ENCODE measurements at places on chromosomes 2 and 18.

GRCh38 chr2:218567797-218568189 is 358 bp downstream of the USP37 start:
- no peak for DNase-seq

DNA sequence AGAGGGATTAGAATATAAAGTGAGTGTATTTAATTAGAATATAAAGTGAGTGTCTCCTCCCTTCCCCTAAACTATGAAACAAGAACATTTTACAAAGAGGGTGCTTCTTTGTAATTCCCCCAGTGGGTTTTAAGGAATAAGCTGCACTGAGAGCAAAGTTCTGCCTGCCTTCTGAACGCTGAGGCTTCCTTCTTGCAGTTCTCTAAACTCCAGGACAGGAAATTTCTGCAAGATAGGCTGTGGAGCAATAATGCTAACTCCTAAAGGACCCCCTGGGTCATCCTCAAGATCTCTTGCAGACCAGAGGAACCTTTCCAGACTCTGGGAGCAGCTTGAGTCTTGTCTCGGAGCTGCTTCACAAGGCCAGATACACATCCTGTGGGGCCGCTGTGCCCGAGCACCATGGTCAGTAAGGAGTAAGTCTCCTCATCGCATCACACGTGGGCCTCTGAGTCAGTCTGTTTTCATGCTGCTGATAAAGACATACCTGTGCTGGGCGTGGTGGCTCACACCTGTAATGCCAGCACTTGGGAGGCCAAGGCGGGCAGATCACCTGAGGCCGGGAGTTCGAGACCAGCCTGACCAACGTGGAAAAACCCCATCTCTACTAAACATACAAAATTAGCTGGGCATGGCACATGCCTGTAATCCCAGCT is 87.5 kb upstream of the KCNE4 start:
- DNase-seq, result no peak

DNA sequence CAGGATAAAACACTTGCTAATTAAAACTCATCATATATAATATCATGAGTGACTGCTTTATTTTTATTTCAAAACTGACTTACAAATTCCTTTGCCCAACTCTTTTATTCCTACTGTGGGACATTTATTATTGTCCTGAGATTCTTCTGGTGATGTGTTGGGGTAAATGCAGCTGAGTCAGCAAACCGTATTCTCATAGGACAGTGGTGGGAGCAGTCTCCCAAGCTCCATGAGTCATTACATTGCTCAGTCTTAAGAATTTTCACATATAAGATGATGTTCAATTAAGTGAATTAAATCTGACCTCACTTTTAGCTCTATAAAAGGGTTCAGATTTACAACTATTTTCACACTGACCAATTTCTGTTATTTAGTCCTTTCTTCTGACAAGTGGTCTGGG is 1530.7 kb downstream of the LRP1B start:
- DNase-seq, result no peak

- no peak for DNase-seq
These were observed 223.4 kb downstream of the WDPCP start for GRCh38 chr2:63364866-63365265.

DNA sequence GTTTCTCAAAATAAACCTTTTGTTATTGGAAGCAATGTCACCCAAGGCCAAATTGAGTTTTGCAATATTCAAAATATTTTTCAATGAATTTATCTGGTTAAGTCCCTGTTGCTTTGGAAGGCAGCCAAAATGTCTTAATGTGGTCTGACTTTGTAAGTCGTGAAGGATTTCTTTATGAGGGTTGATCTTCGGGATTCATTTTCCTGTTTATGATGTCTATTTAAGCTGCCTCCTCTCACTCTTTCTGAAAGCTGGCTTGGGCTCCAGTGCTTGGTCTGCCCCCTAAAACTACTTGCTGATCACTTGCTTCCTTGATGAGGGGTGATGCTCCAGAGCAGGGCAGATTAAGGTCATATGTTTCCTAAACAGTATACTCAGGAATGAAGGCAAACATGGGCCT is 141.1 kb downstream of the ANTXR1 start:
- no peak for DNase-seq

DNA sequence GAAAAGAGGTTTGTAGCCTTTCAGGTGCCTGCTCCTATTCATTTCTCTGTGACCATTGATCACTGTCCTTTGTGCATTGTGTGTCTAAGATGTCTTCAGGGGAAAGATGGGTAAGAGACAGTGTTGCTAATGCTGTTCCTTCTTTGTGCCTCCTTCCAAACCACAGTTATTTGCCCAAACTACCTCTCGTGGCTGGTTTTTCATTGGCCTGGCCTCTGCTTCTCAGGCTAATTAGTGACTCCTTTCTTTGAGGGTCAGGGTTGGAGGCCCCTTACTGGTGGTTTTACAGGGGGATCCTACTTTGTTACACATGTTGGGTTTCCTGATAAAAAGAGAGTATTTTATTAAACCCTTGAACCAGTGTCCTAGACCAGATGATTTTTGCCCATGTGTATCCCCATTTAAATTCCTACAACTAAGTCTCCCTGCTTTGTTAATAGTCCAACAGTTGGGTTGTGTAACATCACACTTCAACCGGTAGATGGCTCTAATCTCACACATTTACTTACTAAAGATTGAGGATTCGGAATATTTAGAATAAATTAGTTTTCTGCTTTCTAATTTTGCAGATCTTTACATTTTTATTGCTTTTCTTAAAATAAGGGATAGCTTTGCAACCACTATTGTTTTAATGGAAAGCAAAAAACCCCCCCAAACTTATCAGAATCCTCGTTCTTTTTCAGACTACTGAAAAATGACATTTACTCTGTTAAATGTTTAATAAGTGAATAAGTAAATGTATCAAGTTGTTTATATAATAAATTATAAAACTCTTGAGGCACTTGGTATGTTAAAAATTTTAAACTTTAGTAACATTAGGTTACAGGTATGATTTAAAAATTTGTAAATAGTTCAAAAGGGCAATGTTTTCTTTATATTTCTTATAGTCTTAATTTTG is 2.4 kb downstream of the MARS2 start:
- DNase-seq, result no peak

GRCh38 chr18:49135877-49136276 is 185.1 kb upstream of the SMAD7 start:
- no peak for DNase-seq

DNA sequence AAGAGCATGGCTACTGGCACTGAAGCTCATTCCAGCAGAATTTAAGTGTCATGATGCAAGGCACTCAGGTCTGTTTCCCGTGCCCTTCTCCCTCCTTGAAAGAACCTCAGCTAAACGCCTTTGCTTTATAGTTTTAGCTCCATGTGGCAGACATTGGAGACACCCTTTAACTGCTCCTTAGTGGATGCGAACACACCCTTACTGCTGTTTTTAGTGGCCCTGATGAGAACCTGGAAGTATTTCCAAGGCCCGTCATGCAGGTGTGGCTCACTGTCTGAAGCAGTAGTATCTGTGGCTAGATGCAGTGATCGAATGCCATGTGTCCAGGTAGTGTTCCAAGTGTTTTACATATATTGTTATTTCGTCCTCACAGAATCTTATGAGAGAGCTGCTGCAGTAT is 28.3 kb downstream of the KIF5C start:
- DNase-seq, result no peak

DNA sequence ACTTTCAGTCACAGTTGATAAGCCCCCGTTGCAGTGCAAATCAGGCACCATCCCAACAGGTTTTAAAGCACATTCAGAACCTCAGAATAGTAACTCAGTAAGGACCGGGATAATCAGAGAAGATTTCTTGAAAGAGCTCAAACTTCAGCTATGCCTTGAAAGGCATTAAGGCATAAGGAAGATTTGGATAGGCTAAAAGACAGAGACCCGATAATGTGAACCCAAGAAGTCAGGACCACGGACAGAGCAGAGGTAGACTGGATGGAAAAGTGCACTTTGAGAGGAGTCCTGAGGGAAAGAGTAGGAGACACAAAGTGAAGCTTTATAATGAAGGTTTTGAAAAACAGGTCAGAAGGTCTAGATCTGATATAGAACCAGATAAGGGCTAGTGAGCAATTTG is 36.9 kb upstream of the KLF7 start:
- DNase-seq, result no peak

GRCh38 chr18:62370366-62370765 is 45.3 kb downstream of the TNFRSF11A start:
- no peak for DNase-seq

DNA sequence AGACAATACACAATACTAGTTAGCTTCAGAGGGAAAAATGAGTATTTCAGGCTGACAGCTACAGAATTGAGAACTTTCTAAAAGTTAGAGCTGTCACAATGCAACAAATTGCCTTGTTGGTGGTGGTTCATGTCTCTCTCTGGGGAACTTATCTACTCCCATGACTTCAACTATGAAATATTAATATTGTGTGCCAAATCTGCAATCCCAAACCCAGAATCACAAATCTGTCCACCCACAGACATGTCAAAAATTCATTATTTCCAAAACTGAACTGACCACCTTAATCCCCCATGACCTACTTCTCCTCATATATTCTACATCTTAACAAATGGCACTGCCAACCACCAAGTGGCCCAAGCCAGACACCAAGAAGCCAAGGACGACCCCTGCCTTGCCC is 143.5 kb downstream of the TCF4 start:
- no peak for DNase-seq

- no peak for DNase-seq
These were observed 110.9 kb upstream of the FAM98A start for GRCh38 chr2:33709951-33710350.

GRCh38 chr18:72171596-72171995 is 372.5 kb downstream of the CBLN2 start:
- DNase-seq, result no peak

DNA sequence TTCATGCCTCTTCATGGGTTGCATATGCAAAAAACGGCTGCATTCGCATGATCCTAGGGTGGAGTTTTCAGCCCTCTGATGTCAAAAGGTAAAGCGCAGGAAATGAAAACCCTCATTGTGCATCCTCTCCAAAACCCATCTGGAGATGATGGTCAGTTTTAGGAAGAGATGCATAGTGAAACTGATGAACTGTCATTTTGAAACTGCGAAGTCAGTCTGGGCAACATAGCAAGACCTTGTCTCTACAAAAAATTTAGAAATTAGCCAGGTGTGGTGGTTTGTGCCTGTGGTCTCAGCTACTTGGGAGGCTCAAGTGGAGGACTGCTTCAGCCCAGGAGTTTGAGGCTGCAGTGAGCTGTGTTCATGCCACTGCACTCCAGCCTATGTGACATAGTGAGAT is 2.5 kb upstream of the TTLL4 start:
- no peak for DNase-seq

- DNase-seq, result peak; percentile 71
These were observed 87.3 kb downstream of the SH3RF3 start for GRCh38 chr2:109216332-109216731.

DNA sequence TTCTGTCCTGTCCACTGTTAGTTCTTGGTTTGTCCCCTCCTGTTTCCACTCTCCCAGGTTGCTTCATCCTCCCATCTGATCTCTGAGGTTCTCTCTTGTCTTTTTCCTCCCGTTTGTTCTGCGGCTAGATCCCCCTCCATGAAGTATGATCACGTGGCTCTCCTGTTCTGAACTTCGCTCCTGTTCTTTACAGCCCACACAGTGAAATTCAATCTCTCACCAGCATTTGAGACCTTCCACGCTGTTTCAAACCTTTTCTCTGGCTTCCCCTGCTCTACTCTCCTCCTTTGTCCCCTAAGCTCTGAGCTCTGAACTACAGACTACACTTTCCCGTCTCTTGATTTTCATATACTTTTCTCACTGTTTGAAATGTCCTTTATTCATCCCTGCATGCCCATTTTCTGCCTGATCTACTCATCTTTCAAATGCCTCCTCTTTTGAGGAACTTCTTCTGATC is 83.5 kb downstream of the OSBPL6 start:
- no peak for DNase-seq

GRCh38 chr18:57585855-57586250 is 649 bp downstream of the FECH start:
- no peak for DNase-seq

- no peak for DNase-seq
These were observed 18.0 kb downstream of the RMC1 start for GRCh38 chr18:23521271-23521670.

GRCh38 chr2:120403676-120404075 is 57.7 kb downstream of the INHBB start:
- DNase-seq, result no peak

DNA sequence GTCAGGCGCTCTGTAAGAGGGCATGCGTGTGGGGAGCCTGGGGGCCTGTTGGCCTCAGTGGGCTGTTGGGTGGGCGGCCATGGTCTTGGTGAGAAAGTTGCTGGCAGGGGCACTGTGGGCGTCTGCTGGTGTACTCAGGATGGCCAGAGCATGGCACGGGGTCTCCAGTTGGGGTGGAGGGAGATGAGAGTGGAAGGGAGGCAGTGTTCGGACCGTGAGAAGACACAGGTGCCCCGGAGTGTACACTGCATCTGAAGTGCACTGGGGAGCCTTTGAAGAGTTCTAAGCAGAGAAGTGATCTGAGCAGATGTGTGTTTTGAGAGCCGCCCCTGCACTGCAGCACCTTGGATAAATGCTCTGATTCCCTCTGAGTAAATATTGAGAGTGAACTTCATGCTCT is 150.8 kb downstream of the LDLRAD4 start:
- DNase-seq, result peak; percentile 44

DNA sequence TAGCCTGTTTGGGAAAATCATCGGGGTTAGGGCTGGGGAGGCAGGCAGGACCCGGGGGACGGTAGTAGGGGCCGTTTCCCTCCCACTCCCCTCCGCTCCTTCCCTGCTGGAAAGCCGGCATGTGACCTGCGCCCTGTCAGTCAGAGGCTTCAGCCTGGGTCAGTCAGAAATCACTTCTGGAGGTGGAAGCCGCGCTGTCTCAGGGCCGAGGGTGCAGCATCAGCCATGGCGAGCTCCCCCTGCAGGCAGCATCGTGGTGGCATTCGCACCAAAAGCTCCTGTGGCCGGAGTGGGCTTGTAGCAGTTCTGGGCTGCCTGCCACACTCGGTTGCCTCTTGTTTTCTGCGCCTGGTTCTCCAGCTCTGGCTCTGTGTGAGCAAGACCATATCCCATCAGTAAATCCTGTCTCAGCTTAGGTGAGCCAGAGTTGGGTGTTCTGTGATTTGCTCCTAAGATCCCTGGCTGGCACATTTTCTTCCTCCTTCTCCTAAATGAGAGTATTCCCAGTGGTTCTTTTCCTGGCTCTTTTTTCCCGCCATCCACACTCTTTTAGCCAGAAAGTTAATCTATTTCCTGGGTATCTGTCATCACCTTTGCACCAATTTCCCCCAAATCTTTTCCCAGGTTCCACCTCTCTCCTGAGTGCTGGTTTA is 123.9 kb upstream of the CD302 start:
- DNase-seq, result peak; percentile 90

DNA sequence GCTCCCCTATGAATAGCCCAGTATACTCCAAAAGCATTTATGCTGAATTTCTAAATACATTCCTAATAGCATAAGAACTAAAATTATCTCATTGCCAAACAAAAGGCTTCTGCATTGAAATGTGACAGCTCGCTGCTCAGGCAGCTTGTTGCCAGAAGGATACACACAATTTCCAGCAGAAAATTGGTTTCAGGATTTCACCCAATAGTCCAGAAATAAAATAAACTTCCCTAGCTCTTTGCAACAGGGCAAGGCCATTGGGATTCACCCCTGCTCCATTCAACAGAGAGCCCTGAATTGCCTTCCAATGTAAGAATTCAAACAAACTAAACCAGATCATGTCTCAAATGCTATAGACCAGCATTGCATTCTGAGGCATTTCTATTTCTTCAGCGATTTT is 70.7 kb downstream of the RBM43 start:
- no peak for DNase-seq

GRCh38 chr18:58135701-58136331 is 91.8 kb downstream of the NEDD4L start:
- no peak for DNase-seq
